ENCODE measurements at places on chromosomes 13 and 19.
A peak's percentile ranks its signal among the peaks of the same experiment; 100 is the strongest.

DNA sequence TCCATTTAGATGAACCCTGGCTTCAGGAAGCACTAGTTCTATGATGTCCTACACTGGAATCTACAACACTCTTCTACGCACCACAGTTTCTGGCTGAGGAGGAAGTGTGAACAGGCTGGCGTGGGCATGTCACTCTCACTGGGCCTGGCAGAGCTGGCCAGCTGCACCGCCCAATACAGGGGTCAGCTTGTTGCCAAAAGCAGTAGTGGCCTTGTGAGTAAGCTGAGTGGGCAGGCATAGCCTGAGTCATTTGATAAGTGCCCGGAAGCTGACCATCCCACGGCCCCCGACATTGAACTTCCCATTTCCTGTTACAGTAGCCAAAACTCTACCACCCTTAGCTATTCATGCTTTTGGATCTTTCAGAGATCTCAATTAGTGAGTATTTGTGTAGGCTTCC is 240.9 kb upstream of the SERP2 start:
- peak; percentile 38 for DNase-seq

DNA sequence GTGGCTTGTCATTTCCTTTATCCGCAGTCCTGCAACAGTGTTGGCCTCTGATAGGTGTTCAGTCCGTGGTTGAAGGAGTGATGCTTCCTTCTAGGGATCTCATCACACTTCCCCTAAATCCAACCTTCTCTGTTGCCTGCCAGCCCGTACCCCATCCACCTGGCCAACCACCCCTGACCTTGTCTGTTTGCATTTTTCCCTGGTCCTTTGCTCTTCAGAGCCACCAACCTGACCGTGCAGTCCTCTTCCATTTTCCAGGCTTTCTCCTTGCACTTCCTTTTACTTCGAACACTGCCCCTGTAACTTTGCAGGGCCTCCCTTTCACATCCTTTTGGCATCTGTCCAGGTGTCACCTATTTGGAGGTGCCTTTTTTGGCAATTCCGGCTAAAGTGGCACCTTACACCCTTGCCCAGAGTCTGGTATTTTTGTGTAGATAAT is 696 bp downstream of the ZNF460 start:
- DNase-seq, result no peak

DNA sequence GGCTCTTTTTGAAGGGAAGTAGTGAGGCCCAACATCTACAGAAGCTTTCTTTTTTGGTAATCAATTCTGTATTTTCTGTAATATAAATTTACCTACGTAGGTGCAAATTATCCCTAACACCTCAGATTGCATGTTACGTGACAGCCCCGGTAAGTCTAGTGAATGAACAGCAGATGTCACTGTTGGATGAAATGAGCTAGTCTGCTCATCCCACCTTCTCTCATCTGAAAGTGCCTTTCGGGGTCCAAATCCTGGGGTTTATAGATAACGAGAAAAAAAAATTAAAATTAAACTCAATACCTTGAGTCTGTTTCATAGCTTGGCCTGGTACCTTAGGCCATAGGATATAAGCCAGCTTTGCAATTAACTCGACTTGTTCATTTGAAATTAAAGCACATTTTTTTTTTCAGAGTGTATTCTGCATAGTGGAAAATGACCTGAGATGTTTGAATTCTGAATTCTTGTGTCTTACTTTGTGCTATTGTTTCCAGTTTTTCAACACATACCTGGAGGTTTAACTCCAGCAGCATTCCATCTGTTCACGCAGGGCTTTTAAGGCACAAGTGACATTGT is 548.2 kb downstream of the GPC5 start:
- no peak for DNase-seq

DNA sequence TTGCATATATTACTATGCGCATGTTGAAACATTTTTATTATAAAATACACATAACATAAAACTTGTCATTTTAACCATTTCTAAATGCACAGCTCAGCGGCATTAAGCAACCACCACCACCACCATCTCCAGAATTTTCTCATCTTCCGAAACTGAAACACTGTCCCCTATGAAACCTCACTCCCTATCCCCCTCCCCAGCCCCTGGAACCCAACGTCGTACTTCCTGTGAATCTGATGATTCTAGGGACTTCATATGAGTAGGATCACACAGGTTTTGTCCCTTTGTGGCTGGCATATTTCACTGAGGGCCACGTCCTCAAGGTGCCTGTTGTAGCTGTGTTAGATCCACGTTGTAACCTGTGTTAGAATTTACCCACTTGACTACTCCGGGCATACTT is 716 bp upstream of the MAP2K2 start:
- DNase-seq, result no peak

DNA sequence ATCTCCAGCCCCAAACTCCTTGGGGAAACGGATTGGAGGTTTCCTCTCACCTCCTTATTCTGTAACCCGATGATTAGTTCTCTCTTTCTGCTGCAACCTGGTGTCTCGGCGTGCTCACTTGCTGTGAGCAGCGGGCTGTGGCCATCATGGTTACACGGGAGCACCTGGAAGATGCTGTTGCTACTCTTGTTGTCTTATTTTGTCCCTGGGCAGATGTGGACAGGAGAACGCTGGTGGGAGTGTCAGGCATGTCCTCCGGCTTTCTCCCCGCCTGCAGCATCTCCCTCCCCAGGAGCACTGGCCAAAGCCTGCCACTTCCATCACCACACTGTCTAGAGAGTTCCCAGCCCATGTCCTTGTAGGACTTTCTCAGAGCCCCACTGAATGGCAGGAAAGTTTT is 211.8 kb upstream of the ZNF536 start:
- no peak for DNase-seq

DNA sequence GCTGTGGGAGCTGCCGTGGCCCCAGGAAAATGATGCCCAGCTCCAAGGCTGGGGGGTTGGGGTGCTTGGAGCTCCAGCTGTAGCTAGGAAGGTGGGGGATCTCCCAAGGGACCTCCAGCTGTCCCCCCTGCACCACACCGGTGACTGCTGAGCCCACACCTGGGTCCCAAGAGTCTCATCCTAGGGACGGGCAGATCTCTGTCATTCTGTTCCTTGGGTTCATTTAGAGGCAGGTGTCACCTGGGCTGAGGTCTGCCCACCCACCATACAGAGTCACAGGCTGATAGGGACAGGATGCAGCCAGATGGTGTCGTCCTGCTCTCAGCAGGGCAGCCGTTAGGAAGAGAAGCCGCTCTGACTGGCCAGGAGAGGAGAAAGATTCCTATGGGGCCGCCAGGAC is 5.3 kb downstream of the F2RL3 start:
- no peak for DNase-seq

- peak; percentile 94 for DNase-seq
These were observed 1505.1 kb upstream of the SLC10A2 start for GRCh38 chr13:104571161-104571892.

- DNase-seq, result no peak
These were observed 233.7 kb upstream of the SOX21 start for GRCh38 chr13:94946039-94946438.
